Stimulated activated CD8-positive, alpha-beta memory T cell treated with anti-CD3 and anti-CD28 coated beads, Interleukin-7, amount 100 ng/mL, for 4 hours (primary cell): ENCODE measurements at places on chromosomes 11 and 22.

DNA sequence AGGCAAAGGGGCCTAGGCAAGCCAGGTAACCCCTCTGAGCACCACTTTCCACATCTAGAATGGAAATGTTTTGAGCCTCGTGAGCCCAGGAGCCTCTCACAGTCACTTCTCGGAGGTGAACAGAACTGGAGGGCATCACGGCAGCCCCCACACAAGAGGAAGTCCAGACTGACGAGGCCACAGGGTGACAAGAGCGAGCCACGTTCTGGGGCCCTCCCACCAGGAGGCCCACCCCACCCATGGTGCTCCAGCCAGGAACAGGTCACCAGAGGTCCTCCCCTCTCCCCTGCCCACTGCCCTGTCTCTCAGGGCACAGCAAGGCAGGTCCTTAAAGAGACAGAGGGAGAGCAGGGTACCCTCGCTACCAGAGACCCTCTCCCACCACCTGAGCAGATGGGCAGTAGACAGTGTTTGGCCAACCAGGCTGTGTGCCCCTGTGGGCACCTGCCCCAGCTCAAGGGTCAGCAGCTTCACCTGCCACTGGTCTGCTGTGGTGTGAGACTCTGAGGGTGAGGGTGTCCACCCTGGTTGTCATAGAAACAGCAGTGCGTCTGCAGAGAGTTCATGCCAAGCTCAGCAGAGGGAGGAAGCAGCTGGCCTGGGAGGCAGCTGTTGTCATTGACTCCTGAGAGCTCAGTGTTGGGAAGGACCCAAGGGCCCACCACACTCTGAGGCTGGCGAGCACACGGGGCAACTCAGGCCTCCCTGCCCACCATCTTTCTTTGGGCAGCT lies 31.4 kb downstream of the RSPH14 start:
- no peak for DNase-seq

DNA sequence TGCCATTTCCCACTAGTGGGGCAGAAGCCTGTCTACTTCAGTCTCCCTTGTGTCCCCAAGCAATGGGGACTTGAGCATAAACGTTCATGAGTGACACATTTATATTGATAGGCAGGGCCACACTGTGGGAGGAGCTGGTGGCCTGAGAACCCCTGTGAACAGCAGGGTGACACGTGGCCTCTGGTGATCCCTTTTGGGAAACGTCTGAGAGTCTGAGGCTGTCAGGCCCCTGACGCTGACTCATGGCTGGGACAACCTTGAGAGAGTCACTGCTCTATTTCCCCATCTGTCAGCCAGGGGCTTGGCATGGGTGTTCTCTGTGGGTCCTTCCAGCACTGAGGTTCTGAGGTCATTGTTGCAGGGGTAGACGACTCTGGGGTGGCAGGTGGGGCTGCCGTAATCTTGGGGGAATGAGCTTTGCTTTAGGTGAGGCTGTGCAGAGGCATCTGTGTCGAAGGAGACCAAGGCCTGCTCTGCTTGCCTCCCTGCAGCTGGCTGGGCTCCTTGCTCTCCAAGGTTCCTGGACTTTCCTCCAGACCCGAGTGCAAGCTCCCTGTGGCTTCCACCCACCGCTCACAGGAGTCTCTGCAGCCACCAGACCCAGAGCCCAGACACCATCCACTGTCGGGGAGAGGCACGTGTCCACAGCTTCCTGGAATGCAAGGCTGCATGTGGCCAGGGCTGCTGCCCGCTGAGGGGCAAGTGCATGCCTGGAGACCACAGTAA lies 54.7 kb downstream of the SMIM38 start:
- DNase-seq, result no peak

- DNase-seq, result no peak
Observed at GRCh38 chr11:20488352-20488751, 100.8 kb downstream of the PRMT3 start.

DNA sequence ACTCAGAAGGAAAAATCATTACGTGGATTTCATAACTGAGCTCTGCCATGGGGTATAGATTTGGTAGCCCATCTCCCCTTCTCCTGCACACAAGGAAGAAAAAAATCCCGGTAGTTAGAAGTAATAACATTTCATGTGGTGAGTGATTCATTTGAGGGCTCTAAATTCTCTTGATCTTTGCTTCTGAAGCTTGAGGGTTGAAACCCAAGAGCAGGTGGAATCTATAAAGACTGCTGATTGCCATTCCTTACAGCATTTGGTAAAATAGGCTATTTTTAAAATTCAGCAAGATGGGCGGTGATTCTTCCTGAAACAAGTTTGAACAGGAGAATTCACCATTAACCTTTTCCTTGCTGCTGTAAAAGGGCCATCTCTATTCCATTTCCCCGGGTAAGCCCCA lies 266.1 kb downstream of the CADM1 start:
- DNase-seq, result no peak

DNA sequence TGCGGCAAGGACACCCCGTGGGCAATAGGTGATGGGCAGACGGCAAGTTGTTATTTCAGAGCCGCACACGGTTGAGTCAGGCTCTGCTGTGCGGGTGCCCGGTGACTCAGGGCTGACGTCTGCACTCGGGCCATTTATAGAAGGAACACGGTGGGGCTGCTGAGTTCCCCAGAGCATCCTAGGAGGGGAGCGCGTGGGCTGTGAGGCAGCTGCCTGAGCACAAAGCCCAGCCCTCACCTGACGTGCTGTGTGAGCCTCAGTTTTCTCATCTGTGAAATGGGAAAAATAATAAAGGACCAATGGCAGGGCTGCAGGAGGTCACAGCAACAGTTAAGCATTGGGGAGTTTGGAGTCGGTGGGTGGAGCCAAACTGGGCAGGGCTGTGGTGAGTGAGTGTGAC lies 11.3 kb upstream of the RHOD start:
- no peak for DNase-seq

GRCh38 chr11:62847767-62848314 lies 8.5 kb upstream of the WDR74 start:
- DNase-seq, result no peak

- no peak for DNase-seq
Observed at GRCh38 chr22:20777420-20778177, 3.7 kb downstream of the SERPIND1 start.

GRCh38 chr11:68727783-68728182 lies 23.5 kb downstream of the TESMIN start:
- DNase-seq, result no peak

DNA sequence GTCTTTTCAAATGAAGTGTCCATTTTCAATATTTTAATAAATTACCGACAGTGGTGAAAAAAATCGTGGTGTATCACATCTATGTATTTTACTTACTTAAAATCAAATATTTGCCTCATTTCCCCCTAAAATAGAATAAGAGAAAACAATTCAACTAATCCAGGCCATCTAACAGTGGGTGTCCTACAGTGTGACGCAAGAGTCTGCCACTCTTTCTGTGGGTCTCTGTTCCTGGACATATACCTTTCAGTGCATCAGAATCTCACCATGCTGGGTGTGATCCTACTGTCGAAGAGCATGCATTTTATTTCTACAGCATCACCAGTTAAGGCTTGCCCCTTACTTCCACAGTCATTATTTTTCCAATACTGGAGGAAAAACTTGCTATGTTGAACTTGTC lies 111.2 kb downstream of the CD44 start:
- no peak for DNase-seq

GRCh38 chr22:35914665-35915476 lies 113.8 kb downstream of the RBFOX2 start:
- DNase-seq, result no peak

GRCh38 chr11:66299186-66299585 lies 7.5 kb downstream of the TMEM151A start:
- no peak for DNase-seq

DNA sequence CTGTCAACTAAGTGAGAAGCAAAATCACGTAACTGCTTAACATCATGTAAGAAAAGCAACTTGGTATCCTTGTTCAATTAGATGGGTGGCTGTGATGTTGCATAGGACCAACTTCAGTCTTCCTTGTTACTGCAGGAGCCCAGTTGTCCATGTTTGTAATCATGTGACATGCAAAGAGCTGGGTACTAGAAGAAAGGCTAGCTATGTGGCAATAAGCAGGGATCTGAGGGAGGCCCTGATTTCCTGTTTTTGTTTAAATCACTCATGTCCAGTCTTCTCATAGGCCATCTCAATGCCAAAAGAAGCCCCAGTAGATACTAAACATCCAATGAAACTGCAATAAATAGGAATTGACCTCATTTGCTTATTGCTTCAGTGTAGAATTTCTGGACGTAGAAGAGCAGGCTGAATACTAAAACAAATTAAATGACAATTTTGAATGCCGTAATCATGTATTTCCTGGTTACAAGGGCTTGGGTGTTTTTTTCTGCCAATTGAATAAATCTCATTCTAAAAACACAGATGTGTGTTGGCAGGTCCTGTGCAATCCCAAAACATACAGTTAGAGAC lies 140.8 kb upstream of the ARHGAP20 start:
- no peak for DNase-seq

GRCh38 chr11:89175796-89176195 lies 1.9 kb upstream of the TYR start:
- no peak for DNase-seq

DNA sequence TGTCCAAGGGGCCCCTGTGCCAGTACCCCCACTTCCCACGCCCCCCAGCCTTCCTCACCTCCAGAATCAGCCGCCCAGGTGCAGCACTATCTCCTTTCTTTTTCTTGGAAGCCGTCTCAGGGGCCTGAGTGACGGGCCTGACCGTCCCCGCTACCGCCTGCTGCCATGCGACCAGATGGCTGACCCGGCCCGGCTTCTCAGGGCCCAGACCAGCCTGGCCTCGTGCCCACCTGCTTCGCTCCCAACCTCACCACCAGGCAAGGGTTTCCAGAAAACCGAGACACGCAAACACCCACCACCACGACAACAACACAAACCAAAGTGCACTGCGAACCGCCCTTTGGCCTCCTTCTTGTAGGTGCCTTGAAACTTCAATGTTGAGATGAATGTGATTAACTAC lies 39.1 kb downstream of the MACROD1 start:
- no peak for DNase-seq

DNA sequence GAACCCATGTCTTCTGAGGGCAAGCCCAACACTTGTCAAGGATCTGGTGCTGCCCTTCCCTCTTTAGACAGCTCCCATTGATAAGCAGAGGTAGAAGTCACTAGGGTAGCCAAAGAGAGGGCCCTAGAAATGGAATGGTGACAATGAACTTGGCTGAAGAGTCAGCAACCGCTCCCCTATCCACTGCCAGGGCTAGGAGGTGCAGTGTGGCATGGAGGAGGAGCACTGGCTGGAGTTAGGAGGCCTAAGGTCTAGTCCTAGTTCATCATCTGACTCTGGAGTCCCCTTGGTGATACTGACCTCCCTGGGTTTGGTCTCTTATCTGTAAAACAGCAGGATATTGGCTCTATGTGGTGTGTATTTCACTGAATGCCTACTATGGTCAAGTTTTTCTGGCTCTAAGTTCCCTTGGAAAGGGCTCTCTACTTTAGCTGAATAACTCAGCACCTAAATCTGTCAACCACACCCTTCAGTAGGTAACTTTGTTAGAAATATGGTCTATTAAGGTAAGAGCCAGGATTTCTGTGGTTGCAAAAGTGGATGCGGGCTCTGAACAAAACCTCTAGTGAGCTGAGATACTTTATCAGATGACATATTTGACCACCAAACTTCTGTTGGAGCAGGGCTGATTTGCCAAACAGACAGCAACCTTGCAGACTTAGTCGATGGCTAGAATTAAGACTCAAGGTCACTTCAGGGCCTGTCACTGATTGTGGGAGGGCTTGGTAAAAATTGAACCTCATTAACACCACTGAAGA lies 10.5 kb downstream of the TIMP3 start:
- no peak for DNase-seq

DNA sequence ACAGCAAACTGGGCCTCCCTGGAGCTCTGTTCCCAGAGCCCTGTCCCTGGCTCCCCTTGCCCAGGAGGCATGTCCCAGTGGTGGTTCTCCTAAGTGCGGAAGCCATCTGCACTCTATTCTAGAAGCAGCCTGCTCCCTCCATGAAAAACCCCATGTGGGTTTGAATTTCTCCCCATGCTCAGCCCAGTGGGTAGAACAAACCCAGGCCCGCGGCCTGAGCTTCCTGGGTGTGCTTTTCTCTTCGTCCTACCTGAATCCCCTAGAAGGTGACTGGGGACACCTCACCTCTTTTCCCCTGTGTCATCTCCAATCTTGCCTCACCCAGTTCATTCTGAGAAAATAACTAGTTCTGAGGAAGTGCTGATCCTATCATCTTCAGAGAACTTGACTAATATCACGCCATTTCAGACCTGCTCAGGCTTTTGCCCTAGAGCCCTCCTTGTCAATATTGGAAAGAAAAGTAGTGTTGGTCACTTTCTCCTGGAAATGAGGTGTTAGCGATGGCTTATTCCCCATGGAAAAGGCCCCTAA lies 15.9 kb downstream of the IL10RA start:
- peak; percentile 51 for DNase-seq

- DNase-seq, result no peak
Observed at GRCh38 chr11:129910360-129910759, 15.0 kb upstream of the NFRKB start.
